ENCODE measurements at places on chromosomes 2 and 18.

GRCh38 chr2:205911306-205911705, 174.7 kb downstream of the INO80D start:
- DNase-seq, result no peak

GRCh38 chr2:232761301-232761907, 15.0 kb downstream of the KCNJ13 start:
- DNase-seq, result no peak

- no peak for DNase-seq
Observed at GRCh38 chr2:453132-453531, 165.2 kb upstream of the ALKAL2 start.

GRCh38 chr2:20365249-20365817, 14.7 kb upstream of the PUM2 start:
- DNase-seq, result no peak

DNA sequence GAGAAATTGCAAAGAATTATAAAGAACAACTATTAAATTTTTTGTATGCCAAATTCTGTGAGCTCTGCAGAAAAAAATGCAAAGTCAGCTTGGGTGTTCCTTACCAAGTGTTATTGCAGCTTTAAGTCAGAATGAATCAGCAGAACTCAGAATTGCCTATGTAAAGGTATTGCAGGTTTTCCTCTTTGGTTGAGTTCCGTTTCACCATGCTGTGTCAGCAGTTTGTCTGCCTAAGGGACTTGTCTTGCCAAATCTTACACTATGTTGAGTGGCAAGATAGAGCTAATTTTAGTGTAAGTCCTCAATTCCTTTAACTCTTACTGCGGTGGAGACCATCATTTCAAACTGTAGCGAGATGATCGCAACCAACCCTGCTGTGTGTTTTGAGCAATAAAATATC, 38.8 kb downstream of the ADAM23 start:
- no peak for DNase-seq

DNA sequence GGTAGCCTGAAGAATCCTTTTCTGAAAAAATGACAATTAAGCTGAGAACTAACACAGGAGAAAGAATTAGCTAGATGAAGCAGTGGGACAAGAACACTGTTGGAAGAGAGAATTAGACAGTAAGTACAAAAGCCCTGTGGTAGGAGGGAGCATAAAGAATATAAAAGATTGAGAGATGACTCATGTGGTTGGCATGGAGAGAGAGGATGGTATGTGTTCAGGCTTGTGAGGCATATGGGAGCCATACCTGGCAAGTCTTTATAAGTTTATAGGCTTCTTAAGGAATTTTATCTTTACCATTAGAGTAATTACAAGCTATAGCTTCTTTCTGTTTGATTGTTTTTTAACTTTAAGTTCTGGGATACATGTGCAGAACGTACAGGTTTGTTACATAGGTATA, 325.0 kb downstream of the ARL6IP6 start:
- DNase-seq, result no peak

DNA sequence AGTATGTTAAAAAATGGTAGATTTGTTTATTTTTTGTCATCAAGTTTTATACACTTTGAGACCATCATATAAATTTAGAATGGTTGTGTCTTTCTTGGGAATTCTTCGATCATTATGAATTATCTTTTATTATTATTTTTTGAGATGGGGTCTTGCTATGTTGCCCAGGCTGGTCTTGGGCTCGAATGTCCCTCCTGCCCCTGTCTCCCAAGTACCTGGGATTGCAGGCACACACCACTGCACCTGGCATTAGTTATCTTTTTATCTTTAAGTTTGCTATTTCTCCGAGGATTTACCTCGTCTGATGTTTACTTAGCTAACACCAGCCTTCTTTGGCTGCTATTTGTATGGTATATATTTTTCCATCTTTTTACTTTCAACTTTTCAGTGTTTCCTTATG, 100.0 kb downstream of the BIRC6 start:
- no peak for DNase-seq

DNA sequence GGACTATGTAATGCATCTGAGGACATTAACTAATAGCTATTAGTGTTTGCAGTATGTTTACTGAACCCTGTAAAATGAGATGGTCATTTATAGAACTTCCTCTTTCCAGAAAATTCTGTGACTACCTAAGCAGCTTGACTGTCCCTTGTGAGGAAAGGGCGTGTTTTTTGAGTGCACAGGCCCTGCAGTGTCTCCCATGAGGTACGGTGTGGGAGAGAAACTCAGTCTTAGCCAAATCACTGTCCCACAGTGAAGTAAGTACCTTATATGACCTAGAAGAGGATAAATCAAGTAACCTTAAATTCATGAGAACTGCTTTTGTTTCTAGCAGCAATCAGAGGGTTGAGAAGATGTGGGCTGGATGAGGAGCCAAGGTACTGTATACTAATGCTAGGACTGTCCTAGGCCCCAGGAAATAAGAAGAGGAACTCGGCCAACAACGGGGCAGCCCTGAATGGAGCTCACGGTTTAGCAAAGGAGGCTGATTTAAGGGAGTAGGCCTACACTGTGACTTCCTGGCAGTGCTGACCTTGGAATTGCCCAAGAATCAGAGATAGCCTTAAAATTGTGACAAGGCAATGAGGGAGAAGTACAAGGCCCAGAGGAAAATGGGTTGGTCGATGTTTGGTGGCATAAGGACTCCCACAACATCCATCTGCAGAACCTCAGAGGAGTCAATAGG, 103.5 kb upstream of the CTAGE1 start:
- no peak for DNase-seq

DNA sequence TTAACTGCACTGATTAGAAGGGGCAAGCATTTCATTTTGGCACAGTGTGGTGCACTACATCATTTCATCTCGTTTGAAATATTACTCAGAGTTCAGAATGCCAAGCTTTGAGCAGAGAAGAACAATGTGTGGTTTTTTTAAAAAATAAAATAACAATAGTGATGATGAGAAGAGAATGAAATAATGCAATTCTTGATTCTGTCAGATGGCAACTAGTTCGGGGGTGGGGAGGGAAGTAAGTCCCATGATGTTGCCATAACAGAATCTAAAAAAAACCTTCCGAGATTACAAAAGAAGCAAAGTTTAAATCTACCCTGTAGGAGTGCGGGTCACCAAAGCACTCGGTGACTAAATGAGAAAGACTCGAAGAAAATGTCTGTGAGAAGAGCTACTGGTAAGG, 490.4 kb downstream of the NR4A2 start:
- DNase-seq, result no peak

DNA sequence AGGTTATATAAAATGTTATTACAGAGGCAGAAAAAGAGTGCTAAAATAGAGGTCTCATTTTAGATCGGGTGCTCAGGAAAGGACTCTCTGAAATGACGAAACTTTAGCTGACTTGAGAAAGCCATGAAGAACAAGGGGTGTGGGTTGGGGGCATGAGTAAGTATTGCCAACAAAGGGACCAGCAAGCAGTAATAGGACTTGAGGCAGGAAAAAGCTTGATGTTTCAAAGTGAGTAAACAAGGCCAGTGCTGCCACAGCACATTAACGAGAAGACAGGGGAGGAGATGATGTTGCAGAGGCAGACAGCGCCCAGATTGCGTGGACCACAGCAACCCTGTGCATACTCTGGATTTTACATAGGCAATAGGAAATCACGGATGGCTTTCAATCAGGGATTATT, 318.8 kb downstream of the ZEB2 start:
- no peak for DNase-seq
